D341Med (cell line): ENCODE measurements at places on chromosomes 4 and X.

DNA sequence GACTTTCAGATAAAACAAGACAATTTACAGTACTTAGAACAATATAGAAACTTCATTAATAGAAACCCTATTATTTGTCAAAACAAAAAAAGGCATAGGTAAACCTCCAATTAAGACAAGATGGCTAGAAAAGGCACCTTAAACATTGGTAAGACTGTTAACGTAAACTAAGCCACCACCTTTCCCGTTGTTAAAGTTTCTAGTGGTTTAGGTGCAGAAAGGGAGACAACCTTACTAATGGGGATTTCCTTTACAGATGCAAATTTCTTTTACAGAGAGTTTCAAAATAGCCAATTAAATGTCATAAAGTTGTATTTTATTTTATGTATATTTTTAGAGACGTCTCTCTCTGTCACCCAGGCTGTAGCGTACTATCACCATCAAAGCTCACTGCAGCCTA lies 7.5 kb upstream of the NXF3 start:
- no peak for DNase-seq

DNA sequence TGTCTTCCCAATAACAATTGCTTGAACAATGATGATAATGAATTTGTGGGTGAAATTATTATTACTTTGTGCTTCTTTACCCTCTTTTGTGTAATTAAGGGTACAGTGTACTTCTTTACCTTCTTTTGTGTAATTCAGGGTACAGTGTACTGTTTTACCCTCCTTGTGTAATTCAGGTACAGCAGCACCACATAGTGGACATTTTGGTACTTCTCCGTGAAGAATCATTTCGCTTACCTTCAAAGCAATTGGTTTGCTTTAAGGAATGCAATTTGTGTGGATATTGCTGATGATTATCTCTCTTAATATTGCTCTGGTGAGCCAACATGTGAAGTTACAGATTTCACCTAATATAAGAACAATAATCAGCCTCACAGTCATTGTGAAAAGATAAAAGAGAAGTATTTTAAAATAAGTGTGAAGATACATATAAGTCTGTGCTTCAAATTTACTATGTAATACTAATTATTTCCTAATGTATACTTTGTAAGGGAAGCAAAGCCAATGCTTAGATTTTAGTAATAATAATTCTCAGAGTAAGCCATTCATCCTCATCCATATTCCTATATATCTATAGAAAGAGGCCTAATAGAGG lies 27.2 kb upstream of the SEC24B start:
- peak; percentile 47 for DNase-seq

- DNase-seq = no peak
These were observed 10.0 kb upstream of the ELF4 start for GRCh38 chrX:130120321-130120731.

GRCh38 chrX:80817002-80817401 lies 7.3 kb upstream of the BRWD3 start:
- no peak for DNase-seq

DNA sequence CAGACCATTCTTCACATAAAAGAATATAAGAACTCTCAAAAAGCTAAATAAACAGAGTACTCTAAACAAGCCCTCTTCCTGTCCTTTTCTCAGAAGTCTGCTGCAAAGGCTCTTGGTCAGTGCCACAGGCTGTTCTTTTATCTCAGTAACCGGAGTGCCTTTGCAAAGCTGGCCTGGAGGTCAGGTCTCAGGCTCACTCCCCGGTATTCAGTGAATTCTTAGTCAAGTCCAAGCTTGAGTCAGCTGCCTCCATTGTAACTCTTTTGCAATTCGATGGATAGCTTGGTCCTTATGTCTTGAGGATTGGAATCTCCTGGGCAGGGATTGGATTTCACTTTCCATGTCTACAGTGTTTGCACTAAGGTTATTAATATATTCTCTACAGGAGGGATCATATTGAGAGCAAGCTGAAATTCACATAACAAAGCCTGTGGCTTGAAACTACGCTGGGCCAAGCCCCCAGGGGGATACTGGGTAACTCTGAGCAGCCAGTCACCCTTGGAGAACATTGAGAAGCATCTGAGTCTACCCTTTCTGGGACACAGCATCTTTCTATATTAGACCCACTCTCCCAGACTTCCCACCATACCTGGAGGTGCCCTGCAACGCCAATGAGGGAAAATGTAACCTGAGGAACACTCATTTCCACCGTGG lies 10.0 kb upstream of the HS6ST2 start:
- no peak for DNase-seq

GRCh38 chrX:19846995-19847790 lies 40.2 kb downstream of the SH3KBP1 start:
- no peak for DNase-seq

GRCh38 chrX:38426785-38427184 lies 74.4 kb downstream of the OTC start:
- no peak for DNase-seq

DNA sequence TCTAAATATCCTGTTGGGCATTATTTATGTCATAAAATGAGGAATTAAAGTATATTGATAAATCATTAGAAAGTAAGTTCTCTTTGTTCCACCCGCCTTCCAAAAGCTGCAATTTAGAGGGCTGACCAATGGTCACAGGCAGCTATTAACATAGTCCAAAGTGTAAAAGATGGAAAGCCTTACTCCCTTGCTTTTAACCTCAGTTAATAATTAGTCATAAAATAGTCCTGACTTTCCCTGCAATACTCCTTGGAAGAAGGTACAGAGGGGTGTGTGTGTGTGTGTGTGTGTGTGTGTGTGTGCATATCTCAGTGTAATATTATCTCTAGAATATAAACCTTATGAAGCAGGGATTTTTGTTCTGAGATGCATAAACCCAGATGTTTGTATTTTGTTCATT lies 275.4 kb downstream of the FAT4 start:
- DNase-seq = no peak

GRCh38 chrX:18888281-18888680 lies 95.6 kb downstream of the PHKA2 start:
- no peak for DNase-seq
